ENCODE measurements at places on chromosomes 11 and 22.
A peak's percentile ranks its signal among the peaks of the same experiment; 100 is the strongest.

- peak overlapping the region; percentile 99 for H3K27ac ChIP-seq
- peaks cover 8% of the 10 kb centered on the region for H3K36me3 ChIP-seq
- no peaks in the 10 kb centered on the region for H3K27me3 ChIP-seq
- peaks cover 15% of the 10 kb centered on the region for H3K4me1 ChIP-seq
- H3K4me3 ChIP-seq, result peak overlapping the region; percentile 88
Observed at GRCh38 chr11:504994-505344, 2.1 kb downstream of the RNH1 start.

DNA sequence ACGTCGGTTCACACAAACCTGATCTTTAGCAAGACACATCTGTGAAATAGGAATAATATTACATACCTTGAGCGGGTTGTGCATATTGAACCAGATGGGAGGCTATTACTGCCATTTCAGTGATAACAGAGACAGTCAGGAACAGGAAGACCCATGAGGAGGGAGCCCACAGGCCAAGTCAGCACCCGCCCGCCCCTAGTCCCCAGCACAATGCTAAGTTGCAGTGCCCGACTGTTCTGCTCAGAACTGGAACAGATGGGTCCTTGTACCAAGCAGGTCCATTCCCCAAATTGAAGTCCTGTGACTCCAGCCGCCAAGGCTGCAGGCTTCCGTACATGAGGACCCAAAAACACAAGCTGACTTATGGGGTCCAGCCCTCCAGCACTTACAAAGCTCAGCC is 9.3 kb downstream of the CXCR5 start:
- H3K4me3 ChIP-seq, result no peak overlapping the region
- H3K27ac ChIP-seq, result no peak overlapping the region
- H3K36me3 ChIP-seq, result no peaks in the 10 kb centered on the region
- DNase-seq, result no peak

- H3K4me1 ChIP-seq, result no peaks in the 10 kb centered on the region
- no peak overlapping the region for H3K27ac ChIP-seq
- peaks cover 3% of the 10 kb centered on the region for H3K27me3 ChIP-seq
Observed at GRCh38 chr22:23036684-23037428, 33.5 kb upstream of the GNAZ start.

- H3K27ac ChIP-seq, result no peak overlapping the region
- DNase-seq, result no peak
- H3K4me1 ChIP-seq, result no peaks in the 10 kb centered on the region
- no peaks in the 10 kb centered on the region for H3K36me3 ChIP-seq
- H3K4me3 ChIP-seq, result no peak overlapping the region
Observed at GRCh38 chr22:47158457-47158856, 396.0 kb downstream of the TBC1D22A start.

DNA sequence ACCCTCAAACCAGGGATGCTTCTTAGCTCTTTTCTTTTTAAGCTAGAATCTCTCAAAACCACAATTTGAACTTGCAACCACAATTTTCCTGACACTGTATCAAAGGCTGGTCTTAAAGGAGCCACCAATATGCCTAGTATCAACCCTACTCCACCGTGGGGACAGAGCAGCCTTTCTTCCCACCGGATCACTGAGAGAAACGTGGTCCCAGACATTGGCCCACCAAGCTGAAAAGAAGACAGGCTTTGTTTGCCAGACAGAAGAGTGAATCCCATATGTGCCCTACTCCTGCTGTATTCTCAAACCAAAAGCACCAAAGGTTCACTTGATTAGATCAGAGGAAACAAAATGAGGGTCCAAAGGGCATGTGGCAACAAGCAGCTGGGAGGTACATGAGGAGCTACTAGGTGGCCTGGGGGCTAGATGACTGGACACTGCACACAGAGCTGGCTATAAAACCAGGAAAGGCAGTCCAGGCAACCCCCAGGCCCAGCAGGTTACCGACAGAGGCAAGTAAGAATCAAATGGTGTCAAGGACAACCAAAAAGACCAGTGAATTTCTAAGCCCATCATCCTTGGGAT is 3.6 kb upstream of the VWCE start:
- DNase-seq, result no peak
- H3K4me1 ChIP-seq, result peaks cover 9% of the 10 kb centered on the region
- H3K27ac ChIP-seq, result peak overlapping the region; percentile 23
- H3K36me3 ChIP-seq, result peaks cover 7% of the 10 kb centered on the region
- H3K4me3 ChIP-seq, result no peak overlapping the region

DNA sequence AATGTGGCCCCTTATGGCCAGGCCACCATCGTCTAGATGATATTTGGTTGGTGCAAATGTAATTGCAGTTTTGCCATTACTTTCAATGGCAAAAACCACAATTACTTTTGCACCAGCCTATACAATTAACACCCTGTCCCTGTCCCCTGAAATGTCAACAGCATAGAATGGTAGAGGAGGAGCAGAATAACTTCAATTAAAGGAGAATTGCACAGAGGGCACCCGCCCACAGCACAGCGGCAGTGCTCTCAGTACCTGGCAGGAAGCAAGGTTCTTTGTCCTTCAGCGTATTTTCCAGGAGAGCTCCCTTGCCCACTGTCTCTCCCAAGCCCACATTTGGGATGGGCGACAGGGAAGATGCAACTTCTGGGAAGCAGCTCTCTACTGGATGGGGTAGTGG is 115.3 kb downstream of the TRIM29 start:
- H3K27me3 ChIP-seq, result no peaks in the 10 kb centered on the region
- no peak overlapping the region for H3K27ac ChIP-seq
- DNase-seq, result no peak
- H3K4me1 ChIP-seq, result no peaks in the 10 kb centered on the region

DNA sequence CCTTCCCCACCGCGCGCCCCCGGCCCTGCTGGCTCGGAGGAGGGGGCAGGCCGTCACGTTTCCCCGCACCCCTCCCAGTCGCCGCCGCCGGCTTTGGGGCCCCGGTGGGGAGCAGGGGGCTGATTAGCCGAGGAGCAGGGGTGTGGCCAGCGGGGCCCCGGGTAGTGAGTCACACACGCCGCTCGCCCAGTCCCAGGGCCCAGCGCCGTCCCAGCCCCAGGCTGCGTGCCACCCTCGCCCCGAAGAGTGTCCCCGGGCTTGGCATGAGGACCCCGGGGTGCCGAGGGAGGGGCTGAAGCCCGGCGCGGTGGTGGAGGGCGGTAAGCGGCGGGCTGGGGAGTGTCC is 34.4 kb downstream of the PRDM11 start:
- no peaks in the 10 kb centered on the region for H3K4me1 ChIP-seq
- peak; percentile 65 for DNase-seq
- H3K27me3 ChIP-seq, result no peaks in the 10 kb centered on the region
- H3K27ac ChIP-seq, result peak overlapping the region; percentile 93

DNA sequence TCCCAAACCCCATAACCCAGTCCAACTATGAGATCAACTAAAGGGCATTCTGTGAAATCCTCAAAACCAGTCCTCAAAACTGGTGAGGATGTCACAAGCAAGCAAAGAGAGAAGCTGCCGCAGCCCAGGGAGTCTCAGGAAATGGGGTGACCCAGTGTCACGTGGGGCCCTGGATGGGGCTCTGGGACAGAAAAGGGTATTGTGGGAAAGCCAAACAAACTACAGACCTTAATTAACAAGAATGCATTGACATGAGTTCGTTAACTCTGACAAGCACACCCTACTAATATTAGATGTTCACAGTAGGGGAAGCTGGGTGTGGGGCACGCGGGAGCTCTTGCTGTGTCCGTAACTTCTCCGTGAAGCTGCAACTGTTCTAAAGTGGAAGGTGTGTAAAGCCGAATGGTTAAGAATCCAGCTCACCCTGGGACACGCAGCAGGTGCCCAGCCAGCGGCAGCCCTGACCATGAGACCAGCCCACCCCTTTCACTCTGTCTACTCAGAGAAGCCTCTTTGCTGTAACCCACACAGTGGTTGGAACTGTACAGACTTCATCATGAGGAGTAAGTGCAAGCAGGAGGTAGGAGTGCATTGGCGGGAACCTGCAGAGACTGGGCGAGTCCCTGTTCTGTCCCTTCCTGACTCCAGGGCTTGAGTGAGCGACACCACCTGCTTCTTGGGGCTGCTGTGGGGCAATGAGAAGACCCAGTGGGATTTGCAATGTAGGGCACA is 17.9 kb downstream of the LINC01488 start:
- H3K4me3 ChIP-seq, result no peak overlapping the region
- H3K27me3 ChIP-seq, result no peaks in the 10 kb centered on the region
- DNase-seq, result no peak
- peaks cover 7% of the 10 kb centered on the region for H3K4me1 ChIP-seq
- no peak overlapping the region for H3K27ac ChIP-seq

DNA sequence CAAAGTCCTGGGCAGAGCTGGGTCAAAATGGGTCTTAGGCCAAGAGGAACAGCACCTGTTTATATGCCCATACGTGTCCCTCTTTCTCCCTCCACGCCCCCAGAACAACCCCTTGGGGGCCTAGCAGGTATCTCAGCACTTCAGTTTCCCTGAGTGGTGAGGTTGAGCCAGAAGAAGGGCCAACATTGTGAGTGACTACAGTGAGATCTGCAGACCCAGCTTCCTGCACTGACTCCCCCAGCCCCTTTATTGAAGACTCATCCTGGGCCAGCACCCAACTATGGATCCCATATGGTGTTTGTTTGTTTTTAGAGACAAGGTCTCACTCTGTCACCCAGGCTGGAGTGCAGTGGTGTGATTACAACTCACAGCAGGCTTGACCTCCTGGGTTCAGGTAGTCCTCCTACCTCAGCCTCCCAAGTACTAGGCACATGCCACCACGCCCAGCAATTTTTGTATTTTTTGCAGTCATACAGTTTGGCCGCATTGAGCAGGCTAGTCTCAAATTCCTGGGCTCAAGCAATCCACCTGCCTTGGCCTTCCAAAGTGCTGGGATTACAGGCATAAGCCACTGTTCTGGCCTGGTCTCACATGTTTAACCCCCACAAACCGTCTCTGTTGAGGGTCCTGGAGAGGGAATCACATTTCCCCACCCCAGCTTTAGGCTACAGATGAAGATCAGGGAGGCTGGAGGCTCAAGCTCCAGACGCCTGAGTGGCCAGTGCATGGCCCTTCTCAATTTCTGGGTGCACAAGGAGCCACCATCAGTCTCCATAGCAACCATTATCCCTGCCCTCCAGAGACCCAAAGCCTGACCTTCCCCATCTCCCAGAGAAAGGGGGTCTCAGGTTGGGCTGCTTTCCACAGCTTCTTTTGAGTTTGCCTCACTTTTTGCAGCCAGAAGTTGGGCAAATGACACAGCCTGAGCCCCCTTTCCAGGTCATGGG is 1.7 kb upstream of the LARGE2 start:
- H3K36me3 ChIP-seq, result no peaks in the 10 kb centered on the region
- DNase-seq, result no peak
- H3K27ac ChIP-seq, result peak overlapping the region; percentile 93
- peaks cover 19% of the 10 kb centered on the region for H3K4me1 ChIP-seq
- no peaks in the 10 kb centered on the region for H3K27me3 ChIP-seq
